ENCODE measurements at places on chromosomes 16 and 17. TPM values are rescaled to one million over a fixed set of nuclear protein-coding genes. Genes with fewer than 3 reads are reported as not detected.

DNA sequence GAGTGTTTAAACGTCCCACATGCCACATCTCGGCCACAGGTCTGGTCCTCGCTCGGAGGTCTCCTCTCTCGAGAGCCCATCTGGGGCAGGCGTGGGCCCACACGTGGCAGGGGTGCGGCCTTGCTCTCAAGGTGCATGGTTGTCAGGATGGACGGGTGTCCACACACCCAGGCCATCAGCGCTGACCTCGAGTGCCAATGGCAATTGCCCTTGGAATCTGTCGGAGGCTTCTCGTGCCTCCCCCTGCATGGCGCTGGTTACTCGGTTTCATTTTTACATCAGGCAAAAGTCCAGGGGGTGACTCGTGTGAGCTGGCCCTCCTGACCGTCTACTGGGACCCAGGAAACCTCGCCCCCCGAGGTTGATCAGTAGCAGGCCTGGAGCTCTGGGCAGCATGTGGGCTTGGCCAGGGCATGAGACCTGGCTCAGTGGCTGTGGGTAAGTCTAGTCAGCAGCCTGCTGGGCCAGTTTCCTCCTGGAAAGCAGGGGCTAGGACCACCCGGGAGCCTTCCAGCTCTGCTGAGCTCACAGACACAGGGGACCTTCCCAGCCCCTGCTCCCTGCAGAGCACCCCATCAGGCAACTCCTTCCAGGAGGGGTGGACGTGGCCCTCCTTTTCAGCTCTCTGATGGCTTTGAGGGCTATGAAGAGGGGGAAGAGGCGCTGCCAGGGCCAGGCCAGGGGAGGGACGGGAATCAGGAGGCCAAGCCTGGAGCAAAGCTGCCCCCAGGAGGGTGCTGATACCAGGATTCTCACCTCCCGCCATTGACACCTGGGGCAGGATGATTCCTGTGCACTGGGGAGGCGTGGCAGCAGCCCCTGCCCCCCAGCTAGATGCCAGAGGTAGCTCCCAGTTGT lies 3.7 kb upstream of the ZNF469 start:
- DNase-seq, result no peak

- peak; percentile 49 for DNase-seq
Measured at GRCh38 chr16:10181196-10182162, 749 bp downstream of the GRIN2A start.

CA7 gene
- not detected for total RNA-seq

ASIC2 gene
- 13.1 TPM for total RNA-seq

DNA sequence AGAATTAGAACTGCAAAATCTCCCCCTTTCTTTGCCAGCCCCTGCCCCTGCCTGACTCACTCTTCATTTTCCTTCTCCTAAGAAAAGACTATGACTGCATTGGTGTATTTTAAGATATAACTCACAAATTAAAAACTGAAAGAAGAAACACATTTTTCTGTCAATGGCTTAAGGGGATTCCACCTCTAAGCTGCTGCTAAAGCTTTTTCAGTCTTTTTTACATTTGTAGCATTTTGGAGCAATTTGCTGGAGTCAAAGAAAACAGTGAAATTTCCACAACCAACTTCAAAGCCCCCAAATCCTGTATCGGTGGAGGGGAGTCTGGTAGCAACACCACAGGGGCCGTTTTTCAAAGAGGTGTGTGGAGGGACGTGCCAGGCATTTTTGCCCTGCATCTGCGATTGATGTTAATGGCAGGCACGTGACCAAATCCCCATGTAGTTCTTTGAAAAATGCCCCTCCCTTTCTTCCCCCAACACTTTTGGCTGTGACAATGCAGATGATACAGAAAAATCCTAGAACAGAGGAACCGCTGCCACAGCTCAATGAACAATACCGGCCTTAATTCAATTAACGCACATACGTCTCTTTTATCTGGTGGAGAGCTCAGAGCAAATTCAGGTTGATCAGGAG lies 28.5 kb downstream of the MAF start:
- DNase-seq, result no peak

KRTAP3-1 gene
- not detected for total RNA-seq

MT4 gene
- total RNA-seq, result not detected

FOXC2 gene
- total RNA-seq, result 0.62 TPM

DNA sequence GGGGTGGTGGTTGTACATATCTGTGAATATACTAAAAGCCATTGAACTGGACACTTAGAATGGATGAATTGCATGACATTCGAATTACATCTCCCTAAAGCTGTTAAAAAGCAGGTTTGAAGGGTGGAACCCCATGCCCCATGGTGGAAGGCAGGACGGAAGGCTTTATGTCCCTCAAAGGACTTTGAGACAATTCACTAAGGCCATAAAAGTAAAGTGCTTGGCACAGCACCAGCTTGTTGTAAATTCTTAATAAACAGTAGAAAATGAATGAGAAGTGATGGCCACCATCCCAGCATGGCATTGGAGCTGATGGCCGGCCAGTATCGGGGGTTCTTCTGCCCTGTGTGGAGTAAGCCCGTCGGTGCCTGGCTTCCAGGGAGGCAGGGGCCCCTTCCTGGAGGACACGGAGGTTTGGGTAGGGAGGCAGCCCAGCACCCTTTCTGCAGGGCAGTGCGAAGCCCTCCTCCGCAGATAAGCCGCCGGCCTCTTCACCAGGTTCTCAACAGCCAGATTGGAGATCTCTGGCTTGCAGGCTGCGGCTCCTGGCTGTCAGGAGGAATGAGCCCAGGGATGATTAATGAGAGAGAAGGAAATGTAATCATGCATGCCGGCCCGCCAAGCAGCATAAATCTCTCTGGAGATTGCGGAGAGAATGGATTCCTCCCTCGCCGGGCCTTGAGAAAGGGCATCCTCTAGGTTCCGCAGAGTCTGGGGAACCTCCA lies 346.9 kb downstream of the FOXL1 start:
- no peak for DNase-seq

- DNase-seq, result no peak
Measured at GRCh38 chr16:87178977-87179376, 138.2 kb downstream of the C16orf95 start.
